ENCODE measurements at places on chromosomes 4 and X. TPM values are rescaled to one million over a fixed set of nuclear protein-coding genes. Genes with fewer than 3 reads are reported as not detected.

DNA sequence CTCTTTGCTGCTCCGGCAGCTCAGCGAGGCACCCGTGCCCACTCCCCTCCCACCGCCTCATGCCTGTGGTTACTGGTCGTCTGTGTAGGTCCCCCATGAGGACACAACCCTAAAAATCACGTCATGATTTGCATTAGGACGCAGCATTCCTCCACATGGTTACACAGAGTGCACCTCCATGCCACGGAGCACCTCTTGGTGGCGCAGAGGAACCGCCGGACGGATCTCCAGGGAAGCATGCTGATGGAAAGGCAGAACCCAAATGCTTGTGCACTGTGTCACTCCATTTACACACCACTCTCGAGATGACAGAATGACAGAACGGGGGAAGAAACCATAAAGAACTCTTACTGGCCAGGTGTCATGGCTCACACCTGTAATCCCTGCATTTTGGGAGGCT, 22.4 kb downstream of the FAM53A start:
- H3K4me1 ChIP-seq: no peaks in the 10 kb centered on the region
- no peak for DNase-seq
- H3K27ac ChIP-seq: no peak overlapping the region

DNA sequence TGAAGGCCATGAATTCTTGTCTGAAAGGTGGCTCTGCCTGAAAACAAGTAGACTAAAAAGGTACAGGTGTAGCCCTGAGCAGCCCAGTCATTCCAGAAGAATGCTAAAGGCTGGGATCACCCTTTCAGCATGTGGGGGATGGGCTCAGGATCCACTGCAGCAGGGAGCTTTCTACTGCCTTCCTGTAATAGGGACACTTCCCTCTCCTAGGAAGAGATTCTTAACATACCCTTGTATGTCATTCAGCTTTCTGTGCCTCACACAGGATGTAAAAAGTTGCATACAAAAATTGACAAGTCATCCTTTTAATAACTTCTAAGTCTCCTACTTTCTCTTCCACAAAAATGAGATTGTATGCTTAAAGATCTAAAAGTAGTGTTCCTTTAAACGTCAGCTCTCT, 123.3 kb downstream of the ZNF518B start:
- DNase-seq: no peak
- H3K27me3 ChIP-seq: no peaks in the 10 kb centered on the region
- H3K4me3 ChIP-seq: no peak overlapping the region
- H3K4me1 ChIP-seq: no peaks in the 10 kb centered on the region
- H3K36me3 ChIP-seq: no peaks in the 10 kb centered on the region

FRAS1 gene
- 0.87 TPM for total RNA-seq

- no peak overlapping the region for H3K27ac ChIP-seq
- no peaks in the 10 kb centered on the region for H3K27me3 ChIP-seq
- H3K4me1 ChIP-seq: no peaks in the 10 kb centered on the region
- no peak overlapping the region for H3K4me3 ChIP-seq
- H3K36me3 ChIP-seq: no peaks in the 10 kb centered on the region
Measured at GRCh38 chrX:68232206-68232605, 201.1 kb downstream of the OPHN1 start.

SSX4B gene
- not detected for total RNA-seq

ADH6 gene
- total RNA-seq: 0.84 TPM

DNA sequence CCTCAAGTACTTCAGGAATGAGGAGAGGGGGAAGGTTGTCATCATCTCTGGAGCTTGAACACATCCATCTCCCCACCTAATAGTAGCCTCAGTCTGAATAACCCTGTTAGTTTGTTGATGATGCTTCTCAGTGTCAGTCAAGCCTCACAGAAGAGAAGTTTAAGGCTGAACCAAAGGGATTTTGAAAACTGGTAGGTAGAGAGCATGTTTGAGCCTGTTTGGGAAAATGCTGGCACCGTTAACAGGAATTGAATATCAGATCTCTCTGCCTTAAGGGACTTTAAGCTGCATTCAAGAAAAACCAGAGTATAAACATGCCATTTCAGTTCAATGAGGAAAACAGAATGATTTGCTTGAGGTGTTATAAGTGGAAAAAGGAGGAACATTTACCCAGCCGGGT, 73.1 kb downstream of the MAPK10 start:
- no peak overlapping the region for H3K27ac ChIP-seq
- no peaks in the 10 kb centered on the region for H3K27me3 ChIP-seq
- DNase-seq: no peak
- H3K4me1 ChIP-seq: no peaks in the 10 kb centered on the region
- H3K4me3 ChIP-seq: no peak overlapping the region
- H3K36me3 ChIP-seq: no peaks in the 10 kb centered on the region

GRCh38 chr4:20832826-20833225, 132.6 kb downstream of the PACRGL start:
- no peak overlapping the region for H3K4me3 ChIP-seq
- no peaks in the 10 kb centered on the region for H3K36me3 ChIP-seq
- H3K27ac ChIP-seq: no peak overlapping the region
- DNase-seq: no peak

PNMA3 gene
- 0.57 TPM for total RNA-seq

RTL3 gene
- total RNA-seq: 0.87 TPM

MAML3 gene
- total RNA-seq: 10.5 TPM

- peak; percentile 51 for DNase-seq
- H3K4me3 ChIP-seq: peak overlapping the region; percentile 27
- H3K36me3 ChIP-seq: no peaks in the 10 kb centered on the region
- no peak overlapping the region for H3K27ac ChIP-seq
Measured at GRCh38 chrX:18424482-18425198, 768 bp upstream of the CDKL5 start.

- no peak overlapping the region for H3K4me3 ChIP-seq
- no peaks in the 10 kb centered on the region for H3K4me1 ChIP-seq
- no peaks in the 10 kb centered on the region for H3K27me3 ChIP-seq
- DNase-seq: no peak
- no peaks in the 10 kb centered on the region for H3K36me3 ChIP-seq
- H3K27ac ChIP-seq: no peak overlapping the region
Measured at GRCh38 chr4:156654410-156654809, 317.2 kb downstream of the PDGFC start.

DNA sequence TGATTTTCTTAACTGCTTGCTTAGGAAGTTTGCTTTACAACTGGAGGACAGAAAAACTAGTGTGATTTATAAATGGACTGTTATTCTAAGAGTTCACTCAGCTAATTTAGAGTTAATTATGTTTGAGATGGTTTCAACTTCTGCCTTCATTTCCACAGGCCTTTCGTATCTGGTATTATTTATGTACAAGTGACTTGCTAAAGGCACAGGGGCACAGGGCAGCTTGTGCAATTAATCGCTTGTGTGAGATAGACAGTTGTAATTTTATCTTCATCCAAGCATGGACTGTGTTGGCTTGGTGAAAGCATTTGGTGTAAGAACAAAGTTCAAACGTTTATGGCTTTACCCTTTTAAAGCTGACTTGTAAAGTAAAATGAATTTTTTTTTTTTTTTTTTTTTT, 38.3 kb downstream of the GPAT3 start:
- H3K27ac ChIP-seq: no peak overlapping the region
- DNase-seq: no peak
- no peaks in the 10 kb centered on the region for H3K36me3 ChIP-seq
- H3K27me3 ChIP-seq: no peaks in the 10 kb centered on the region
- H3K4me3 ChIP-seq: no peak overlapping the region

GRCh38 chr4:151029537-151029936, 14.5 kb upstream of the LRBA start:
- no peak overlapping the region for H3K27ac ChIP-seq
- H3K27me3 ChIP-seq: no peaks in the 10 kb centered on the region
- no peaks in the 10 kb centered on the region for H3K4me1 ChIP-seq
- H3K4me3 ChIP-seq: no peak overlapping the region
- no peak for DNase-seq

Data from aorta (tissue), 5 donors.